Activated CD8-positive, alpha-beta T cell treated with anti-CD3 and anti-CD28 coated beads for 36 hours (primary cell): ENCODE measurements at places on chromosomes 7 and 10. TPM values are rescaled to one million over a fixed set of nuclear protein-coding genes. Genes with fewer than 3 reads are reported as not detected.
A peak's percentile ranks its signal among the peaks of the same experiment; 100 is the strongest.

DNA sequence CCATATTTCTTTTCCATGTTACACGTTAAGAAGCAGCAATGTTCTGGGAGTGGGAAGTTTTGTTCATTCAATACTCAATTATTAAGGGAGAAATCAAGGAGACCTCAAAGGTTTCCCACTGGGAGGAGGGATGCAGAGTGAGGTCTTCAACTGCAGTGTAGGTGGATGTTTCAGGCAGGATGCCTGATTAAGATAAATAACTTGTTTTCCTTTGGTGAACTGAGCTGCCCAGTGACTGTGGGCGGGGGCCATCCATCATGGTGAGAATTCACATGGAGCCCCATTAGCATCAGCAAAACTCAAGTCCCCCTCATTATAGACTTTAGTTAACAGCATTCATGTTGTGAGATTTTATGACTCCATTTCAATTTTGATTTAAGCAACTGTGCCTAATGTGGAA lies 121.1 kb downstream of the PLPP4 start:
- DNase-seq = no peak

GRCh38 chr10:104066945-104067344 lies 18.7 kb downstream of the COL17A1 start:
- DNase-seq = no peak

GRCh38 chr10:124923684-124924083 lies 18.2 kb upstream of the ZRANB1 start:
- no peak for DNase-seq

DNA sequence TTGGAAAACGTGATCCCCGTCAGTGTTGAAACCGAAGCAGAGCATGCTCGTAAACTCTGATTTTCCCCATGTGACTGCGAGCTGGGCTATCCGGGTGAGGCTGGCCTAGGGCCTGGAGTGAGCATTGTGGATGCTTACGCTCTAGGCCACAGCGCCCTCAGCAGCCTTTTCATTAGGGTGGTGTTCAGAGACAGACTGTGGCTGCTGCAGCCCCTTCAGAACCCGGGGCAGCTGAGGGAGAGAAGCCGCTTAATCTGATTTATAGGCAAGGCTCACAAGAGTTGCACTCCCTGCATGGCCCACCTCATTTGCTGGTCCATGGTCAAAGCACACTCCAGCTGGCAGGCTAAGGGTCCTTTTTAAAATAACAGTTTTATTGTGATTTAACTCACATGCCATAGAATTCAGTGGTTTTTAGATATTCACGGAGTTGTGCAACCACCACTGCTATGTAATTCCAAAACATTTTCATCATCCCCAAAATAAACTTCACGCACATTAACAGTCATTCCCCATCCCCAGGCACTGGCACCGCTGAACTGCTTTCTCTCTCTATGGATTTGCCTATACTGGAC lies 72.5 kb downstream of the SYPL1 start:
- DNase-seq = no peak

DNA sequence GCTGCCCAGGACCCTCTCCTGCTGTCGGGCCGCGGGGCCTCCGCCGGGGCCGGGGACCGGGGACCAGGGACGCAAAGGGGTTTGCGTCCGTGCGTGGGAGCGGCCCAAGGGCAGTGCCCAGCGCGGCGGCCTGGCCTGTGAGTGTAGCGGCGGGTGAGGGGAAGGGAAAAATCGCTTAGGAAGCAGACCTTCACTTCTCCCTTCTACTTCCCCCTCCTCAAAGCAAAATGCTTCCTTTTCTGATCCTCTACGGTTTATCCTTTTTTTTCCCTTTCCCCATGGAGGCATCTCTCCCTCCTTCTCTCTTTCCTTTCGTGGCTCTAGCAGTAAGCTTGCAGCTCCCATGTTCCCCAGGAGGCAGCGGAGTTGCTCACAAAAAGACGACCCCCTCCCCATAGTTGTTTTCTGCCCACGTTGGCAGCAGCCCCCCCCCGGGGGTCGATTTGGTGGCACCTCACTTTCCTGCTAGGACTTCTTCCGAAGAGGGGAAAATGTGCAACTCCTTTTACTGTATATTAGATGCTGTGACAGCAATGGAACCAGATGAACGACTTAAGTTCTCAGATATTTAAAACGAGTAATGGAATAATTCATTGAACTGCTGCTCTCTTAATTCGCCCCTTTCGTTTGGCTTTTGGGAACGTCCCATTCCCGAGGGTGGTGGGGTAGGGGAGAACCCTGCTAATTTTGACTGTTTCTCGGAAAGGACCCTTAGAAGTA lies 724 bp downstream of the CAPZA2 start:
- peak; percentile 13 for DNase-seq

GRCh38 chr7:101884671-101885596 lies 67.5 kb downstream of the CUX1 start:
- DNase-seq = peak; percentile 49

The ERVW-1 gene
- total RNA-seq = not detected
